PC-9 (cell line): ENCODE measurements at places on chromosomes 4 and X. TPM values are rescaled to one million over a fixed set of nuclear protein-coding genes. Genes with fewer than 3 reads are reported as not detected.

Gene SPANXB1
- total RNA-seq: 24.3 and 31.4 TPM in 2 replicates

Gene NFXL1
- 15.5 and 15.7 TPM in 2 replicates for total RNA-seq

Gene MSX1
- not detected in 2 replicates for total RNA-seq

Gene NEXMIF
- total RNA-seq: not detected in 2 replicates

Gene HMX1
- not detected in 2 replicates for total RNA-seq

Gene FOXP3
- not detected in 2 replicates for total RNA-seq

Gene TMEM150C
- 0.74 and 0.98 TPM in 2 replicates for total RNA-seq

Gene BEND2
- total RNA-seq: not detected in 2 replicates

Gene DUSP21
- not detected in 2 replicates for total RNA-seq

Gene ATP1B4
- total RNA-seq: not detected in 2 replicates

Gene TMSB15A
- not detected in 2 replicates for total RNA-seq

Gene ADGRG4
- total RNA-seq: not detected in 2 replicates

Gene TRIM2
- total RNA-seq: 56.0 and 87.0 TPM in 2 replicates

Gene BLTP1
- 44.0 and 48.4 TPM in 2 replicates for total RNA-seq

Gene C4orf51
- total RNA-seq: not detected in 2 replicates

Gene JAKMIP1
- not detected in 2 replicates for total RNA-seq

Gene PITX2
- 0.48 and 1.6 TPM in 2 replicates for total RNA-seq

Gene NAT8L
- 2.1 and 4.1 TPM in 2 replicates for total RNA-seq

Gene BMPR1B
- total RNA-seq: 1.1 and 3.2 TPM in 2 replicates

Gene NEUROG2
- total RNA-seq: not detected in 2 replicates

Gene GAGE13
- not detected in 2 replicates for total RNA-seq

Gene HELT
- not detected in 2 replicates for total RNA-seq

Gene MAGEA2
- 16.2 and 18.7 TPM in 2 replicates for total RNA-seq

Gene HSFX3
- not detected in 2 replicates for total RNA-seq

Gene MAGEB1
- total RNA-seq: not detected in 2 replicates

Gene GLRB
- 7.0 and 7.3 TPM in 2 replicates for total RNA-seq

Gene SOD3
- total RNA-seq: 6.3 and 7.6 TPM in 2 replicates

Gene TLL1
- 0.45 and 0.46 TPM in 2 replicates for total RNA-seq

Gene ERCC6L
- 6.5 and 10.0 TPM in 2 replicates for total RNA-seq

Gene NMU
- total RNA-seq: 22.6 and 31.3 TPM in 2 replicates

Gene ARHGAP36
- not detected in 2 replicates for total RNA-seq

Gene TXLNG
- 12.6 and 17.4 TPM in 2 replicates for total RNA-seq

Gene PAGE5
- not detected in 2 replicates for total RNA-seq

Gene KCNIP4
- total RNA-seq: not detected in 2 replicates

Gene ARAP2
- 17.7 and 25.8 TPM in 2 replicates for total RNA-seq

Gene SPATA4
- total RNA-seq: 0.43 and 1.1 TPM in 2 replicates

Gene MTNR1A
- not detected in 2 replicates for total RNA-seq

Gene TBC1D8B
- total RNA-seq: 2.8 and 5.3 TPM in 2 replicates

Gene CT45A5
- not detected in 2 replicates for total RNA-seq

Gene AFAP1
- total RNA-seq: 69.6 and 84.1 TPM in 2 replicates

Gene USP17L26
- total RNA-seq: not detected in 2 replicates

Gene FAM236B
- total RNA-seq: not detected in 2 replicates

Gene F11
- not detected in 2 replicates for total RNA-seq
